ENCODE measurements at places on chromosomes 3 and 15.

- no peak for DNase-seq
Measured at GRCh38 chr15:69107025-69107620, 53.3 kb upstream of the GLCE start.

- no peak for DNase-seq
Measured at GRCh38 chr3:129039271-129040038, 21.1 kb upstream of the GP9 start.

DNA sequence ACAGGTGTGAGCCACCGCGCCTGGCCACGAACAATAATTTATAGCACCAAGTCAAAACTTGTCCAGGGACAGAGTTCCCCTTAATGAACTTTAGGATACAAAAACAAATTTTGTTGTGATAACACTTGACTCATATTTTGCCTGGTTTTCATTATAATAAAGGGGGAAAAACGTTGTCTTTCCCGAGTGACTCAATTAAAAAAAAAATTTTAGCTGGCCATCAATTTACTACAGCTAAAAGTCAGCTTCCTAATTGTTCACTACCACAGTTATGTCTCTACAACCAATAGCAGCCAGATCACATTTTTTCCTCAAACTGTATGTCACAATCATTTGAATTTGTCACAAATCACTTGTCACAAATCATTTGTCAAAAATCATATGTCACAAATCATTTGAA lies 116.0 kb downstream of the P3H2 start:
- no peak for DNase-seq

DNA sequence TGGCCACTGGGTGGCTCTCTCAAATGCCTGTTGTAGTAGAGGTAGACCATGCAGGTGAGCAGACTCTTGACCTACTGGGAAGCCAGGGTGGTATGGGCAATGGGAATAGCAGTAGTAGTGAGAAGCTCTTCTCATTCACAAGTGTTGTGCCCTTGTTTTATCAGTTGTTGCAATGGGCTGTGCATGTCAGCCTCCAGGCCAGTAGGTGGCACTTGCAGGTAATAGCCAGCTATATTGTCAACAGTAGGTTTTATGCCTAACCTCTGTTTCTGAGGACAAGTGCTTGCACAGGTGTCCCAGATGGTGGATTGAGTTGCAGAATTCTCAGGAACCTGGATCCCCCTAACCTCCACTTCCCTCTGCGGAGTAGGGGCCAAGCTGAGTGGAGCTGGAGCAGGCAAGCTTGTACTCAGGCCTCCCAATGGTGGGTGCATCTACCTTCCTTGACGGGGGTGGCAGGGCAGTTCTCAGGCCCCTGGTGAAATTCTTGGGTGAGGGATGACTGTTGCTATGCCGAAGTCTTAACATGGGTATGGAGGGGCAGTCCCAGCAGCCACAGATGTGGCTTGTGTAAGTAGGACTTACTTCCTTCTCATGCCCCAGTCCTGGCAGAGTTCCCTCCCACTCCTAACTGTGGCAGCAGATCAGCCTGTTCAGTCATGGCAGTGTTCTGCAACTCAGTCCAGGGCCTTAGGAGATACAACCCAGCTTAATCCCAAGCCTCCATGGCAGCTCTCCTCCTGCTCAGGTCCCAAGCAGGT lies 104.3 kb downstream of the NEO1 start:
- DNase-seq: no peak

DNA sequence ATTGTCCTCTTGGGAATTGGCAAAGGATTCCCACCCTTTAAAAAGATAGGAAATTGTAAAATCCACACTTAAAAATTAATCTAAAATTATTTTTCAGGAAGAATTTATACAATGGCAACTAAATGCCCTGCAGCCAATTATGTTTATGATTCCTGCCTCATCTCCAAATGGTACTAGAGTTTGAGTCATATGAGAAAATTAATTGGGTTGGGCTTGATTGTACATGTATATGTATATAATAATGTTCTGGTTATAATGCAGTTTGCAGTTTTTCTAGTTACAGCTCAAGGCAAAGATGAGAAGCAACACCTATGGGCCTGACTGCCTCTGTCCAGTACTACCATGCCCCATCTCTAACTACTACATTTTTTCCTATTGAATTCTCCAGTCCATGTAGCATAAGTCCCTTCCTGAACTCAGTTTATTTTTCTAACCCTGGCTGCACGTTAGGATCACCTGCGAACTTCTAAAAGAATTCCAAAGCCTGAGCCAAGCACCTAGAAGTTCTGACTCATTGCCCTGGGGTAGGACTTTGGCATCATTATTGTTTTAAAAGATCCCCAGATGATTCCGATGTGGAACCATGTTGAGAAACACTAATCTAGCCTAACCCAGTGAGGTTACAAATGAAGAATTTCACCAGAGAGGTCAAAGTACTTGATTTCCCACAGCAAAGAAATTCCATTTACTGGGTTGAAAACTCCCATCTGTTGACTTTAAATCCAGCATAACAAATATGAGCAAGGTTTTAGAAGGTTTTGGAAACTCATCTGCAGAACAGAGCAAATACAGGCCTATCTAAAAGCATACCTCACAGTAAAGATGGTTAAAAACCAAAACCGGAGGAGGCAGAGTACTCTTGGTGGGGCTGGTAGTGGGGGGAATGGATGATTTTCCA lies 19.4 kb downstream of the TGFBR2 start:
- DNase-seq: no peak

DNA sequence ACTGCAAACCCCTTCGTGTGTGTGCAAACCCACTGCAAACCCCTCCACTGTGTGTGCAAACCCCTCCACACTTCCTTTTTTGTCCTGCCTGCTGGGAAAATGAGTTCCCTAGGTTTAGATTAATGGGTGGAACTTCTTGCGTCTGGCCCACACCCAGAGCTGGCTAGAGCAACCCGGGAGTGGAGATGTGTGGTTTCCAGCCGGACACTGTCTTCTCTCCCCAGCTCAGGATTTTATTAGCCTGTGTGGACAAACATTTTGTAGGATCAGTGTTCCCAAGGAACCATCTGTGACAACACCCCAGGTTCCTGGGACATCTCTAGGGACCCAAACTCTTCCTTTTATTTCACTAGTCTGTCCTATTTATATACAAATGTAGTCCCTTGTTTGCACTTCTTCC lies 9.6 kb upstream of the LRRK1 start:
- no peak for DNase-seq

DNA sequence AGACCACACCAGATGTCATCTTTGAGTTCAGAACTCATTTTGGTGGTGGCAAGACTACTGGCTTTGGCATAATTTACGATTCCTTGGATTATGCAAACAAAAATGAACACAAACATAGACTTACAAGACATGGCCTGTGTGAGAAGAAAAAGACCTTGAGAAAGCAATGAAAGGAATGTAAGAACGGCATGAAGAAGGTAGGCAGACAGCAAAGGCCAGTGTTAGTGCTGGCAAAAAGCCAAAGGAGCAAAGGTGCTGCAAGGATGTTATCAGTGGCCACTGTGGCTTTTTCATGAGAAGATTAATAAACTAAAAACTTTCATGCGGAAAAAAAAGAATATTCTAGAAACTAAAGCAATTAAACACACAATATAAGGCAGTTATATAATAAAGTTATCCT lies 21.9 kb downstream of the AAGAB start:
- DNase-seq: no peak

- DNase-seq: peak; percentile 54
Measured at GRCh38 chr3:50652709-50653108, 22.0 kb upstream of the DOCK3 start.

DNA sequence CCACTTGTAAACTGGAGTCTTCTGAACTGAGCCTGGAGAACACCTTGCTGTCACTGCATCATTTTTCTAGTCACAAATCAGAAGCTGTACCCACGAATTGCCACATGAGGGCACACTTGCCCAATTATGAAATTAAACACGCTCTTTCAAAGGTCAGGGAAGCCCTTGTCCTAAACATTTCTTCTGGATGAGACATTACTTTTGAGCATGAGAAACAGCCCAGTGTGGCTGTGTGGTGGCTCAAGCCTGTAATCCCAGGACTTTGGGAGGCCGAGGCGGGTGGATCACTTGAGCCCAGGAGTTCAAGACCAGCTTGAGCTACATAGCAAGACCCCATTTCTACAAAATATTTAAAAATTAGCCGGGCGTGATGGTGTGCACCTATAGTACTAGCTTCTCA lies 27.5 kb upstream of the CFAP161 start:
- DNase-seq: peak; percentile 25

- DNase-seq: no peak
Measured at GRCh38 chr15:42999201-42999779, 78.7 kb upstream of the TTBK2 start.

GRCh38 chr15:83066034-83066733 lies 868 bp downstream of the BTBD1 start:
- no peak for DNase-seq

DNA sequence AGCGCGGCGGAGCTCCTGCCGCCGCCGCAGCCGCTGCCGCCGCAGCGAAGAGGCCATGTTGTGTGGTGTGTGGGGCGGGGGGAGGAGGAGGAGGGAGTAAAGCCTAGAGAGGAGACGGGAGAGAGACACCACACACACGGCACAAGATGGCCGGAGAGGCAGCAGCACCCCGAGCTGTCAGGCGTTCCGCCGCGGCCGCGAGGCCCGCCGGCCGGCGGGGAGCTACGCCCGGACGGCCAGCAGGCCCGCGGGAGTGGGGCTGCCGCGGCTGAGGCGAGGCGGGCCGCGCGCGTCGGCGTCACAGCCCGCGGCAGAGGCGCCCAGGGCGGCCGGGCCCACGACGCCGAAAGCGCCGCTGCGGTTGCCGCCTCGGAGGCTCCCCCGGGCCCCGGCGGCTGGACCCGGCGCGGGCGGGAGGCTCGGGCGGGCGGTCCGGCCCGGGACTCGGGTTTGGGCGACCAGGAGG lies 17.4 kb upstream of the CHD2 start:
- no peak for DNase-seq

All from stimulated activated CD4-positive, alpha-beta T cell treated with anti-CD3 and anti-CD28 coated beads, Interleukin-1b, Interleukin-23, amount 100 ng/mL, for 48 hours (primary cell).